ENCODE measurements at places on chromosomes 1 and 21. TPM values are rescaled to one million over a fixed set of nuclear protein-coding genes. Genes with fewer than 3 reads are reported as not detected.

The SPRR1A gene
- not detected for total RNA-seq

The GPR89B gene
- total RNA-seq: 26.6 TPM

The GNG12 gene
- 9.3 TPM for total RNA-seq

The ALX3 gene
- total RNA-seq: not detected

The PCP4 gene
- 0.44 TPM for total RNA-seq

The PCP4L1 gene
- total RNA-seq: 11.3 TPM

The MAP3K21 gene
- 15.4 TPM for total RNA-seq

The RGS18 gene
- not detected for total RNA-seq

The LHX8 gene
- not detected for total RNA-seq

The RPE65 gene
- not detected for total RNA-seq

Data from endodermal cell (in vitro differentiated cells).